Right renal cortex interstitium (tissue), 3 donors: ENCODE measurements at places on chromosomes 16 and 17. TPM values are rescaled to one million over a fixed set of nuclear protein-coding genes. Genes with fewer than 3 reads are reported as not detected.

Gene ZNF287
- 10.8 TPM for polyA plus RNA-seq

Gene MYO15A
- polyA plus RNA-seq = 3.2 TPM

Gene IGF2BP1
- 12.9 TPM for polyA plus RNA-seq

Gene USP31
- polyA plus RNA-seq = 6.3 TPM

Gene KRT20
- 0.37 TPM for polyA plus RNA-seq

Gene PPM1E
- 4.0 TPM for polyA plus RNA-seq

GRCh38 chr16:5903153-5903552 lies 805.6 kb upstream of the EEF2KMT start:
- DNase-seq = no peak

DNA sequence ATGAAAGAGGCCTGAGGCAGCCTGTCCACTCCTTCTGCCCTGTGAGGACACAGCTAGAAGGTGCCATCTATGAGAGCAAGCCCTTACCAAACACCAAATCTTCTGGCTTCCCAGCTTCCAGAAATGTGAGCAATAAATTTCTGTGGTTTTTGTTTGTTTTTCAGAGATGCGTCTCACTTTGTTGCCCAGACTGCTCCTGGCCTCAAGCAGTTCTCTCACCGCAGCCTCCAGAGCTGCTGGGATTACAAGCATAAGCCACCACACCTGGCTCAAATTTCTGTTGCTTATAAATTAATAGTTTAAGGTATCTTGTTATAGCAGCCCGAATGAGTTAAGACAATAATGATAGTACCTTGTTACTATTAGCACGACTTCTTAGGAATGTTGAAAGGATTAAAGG lies 12.5 kb upstream of the SLC16A11 start:
- no peak for DNase-seq

- no peak for DNase-seq
These were observed 1.7 kb downstream of the CYTH1 start for GRCh38 chr17:78780335-78780734.

DNA sequence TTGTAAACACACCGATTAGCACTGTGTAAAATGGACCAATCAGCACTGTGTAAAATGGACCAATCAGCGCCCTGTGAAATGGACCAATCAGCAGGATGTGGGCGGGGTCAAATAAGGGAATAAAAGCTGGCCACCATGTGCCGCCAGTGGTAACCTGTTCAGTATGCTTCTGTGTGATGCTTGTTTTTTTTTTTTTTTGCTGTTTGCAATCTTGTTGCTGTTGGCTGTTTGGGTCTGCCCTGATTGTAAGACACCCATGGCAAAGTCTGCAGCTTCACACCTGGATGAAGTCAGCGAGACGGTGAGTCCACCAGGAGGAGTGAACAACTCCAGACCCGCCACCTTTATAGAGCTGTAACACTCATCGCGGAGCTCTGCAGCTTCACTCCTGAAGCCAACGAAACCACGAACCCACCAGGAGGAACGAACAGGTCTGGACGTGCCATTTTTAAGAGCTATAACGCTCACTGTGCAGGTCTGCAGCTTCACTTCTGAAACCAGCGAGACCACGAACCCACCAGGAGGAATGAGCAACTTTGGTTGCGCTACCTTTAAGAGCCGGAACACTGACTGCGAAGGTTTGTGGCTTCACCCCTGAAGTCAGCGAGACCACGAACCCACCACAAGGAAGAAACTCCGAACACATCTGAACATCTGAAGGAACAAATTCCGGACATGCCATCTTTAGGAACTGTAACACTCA lies 85.0 kb upstream of the MED9 start:
- no peak for DNase-seq

GRCh38 chr17:59046192-59046591 lies 60.5 kb downstream of the TRIM37 start:
- DNase-seq = no peak

- DNase-seq = no peak
These were observed 85.1 kb downstream of the PRKCB start for GRCh38 chr16:23920899-23921298.

DNA sequence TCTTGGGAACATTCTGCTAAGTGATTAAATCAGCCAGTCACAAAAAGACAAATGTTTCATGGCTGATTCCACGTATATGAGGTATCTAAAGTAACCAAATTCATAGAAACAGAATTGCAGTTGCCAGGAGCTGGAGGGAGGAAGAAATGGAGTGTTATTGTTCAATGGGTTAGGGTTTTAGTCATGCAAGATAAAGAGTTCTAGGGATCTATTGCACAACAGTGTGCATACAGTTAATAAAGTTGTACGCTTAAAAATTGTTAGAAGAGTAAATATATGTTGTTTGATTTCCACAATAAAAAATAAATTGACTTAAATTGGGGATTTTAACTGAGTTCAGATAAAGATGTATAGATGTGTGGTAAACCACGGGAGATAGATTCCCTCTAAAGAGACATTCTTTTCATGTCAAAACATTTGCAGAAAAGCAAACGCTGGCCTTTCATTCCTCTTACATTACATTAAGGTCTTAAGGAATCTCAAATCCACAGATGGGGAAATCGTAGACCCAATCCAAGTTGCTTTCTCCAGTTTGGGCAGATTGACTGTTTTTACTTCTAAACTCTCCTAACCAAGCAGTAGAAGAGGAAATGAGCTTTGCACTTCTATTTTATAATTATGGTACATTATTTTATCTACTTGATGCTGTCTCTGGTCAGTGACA lies 4.6 kb downstream of the PRDM7 start:
- DNase-seq = no peak

DNA sequence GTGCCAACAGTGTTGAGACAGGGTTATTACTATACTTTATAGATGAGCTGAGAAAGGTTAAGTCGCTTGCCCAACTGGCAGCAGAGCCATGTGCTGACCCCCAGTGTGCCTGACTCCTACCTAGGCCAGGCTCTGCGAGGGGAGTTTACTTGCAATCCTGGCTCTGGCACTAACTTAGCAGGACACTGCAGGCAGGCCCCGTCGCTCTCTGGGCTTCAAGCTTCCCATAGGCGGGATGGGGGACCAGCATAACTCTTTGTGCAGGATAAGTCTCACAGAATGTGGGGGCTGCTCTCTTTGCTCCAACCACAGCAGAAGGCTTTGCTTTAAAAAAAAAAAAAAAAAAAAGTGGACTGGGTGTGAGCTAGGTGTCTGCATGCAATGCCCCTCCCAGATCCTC lies 102.7 kb downstream of the GNAO1 start:
- DNase-seq = no peak

DNA sequence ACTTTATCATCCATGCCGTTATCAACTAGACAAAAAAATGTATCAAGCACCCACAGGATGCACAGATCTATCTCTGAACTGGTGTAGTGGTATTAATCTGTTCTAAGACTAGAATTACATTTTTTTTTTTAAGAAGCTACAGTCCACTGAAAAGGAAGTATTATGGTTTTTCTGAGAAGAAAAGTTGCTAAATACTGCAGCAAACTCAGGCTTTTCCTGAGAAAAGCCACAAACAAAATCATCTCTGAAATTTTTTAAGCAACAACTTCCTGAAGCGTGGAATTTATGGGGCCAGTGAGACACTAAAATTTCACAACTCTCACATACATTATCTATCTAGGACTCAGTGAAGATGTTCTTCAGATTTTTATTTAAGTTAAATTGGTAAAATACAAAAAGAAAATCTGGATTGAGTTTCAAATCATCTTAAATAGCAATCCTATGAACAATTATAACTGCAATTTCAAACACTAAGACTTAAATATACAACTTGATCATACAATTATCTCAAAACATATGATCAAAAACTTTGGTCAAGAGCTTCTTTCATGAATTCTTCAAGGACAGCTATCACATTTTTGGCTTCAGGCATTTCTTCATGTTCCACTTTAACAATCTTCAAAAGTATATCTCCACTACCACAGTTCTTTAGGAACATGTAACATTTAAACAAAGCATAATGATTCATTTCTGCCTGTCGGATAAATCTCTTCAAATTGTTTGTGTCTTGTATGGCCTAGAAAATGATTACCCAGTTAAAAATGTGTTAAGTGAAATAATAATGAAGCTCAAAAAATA lies 10.5 kb downstream of the C17orf75 start:
- no peak for DNase-seq
